NCI-H524 (cell line): ENCODE measurements at places on chromosomes 13 and 19.

DNA sequence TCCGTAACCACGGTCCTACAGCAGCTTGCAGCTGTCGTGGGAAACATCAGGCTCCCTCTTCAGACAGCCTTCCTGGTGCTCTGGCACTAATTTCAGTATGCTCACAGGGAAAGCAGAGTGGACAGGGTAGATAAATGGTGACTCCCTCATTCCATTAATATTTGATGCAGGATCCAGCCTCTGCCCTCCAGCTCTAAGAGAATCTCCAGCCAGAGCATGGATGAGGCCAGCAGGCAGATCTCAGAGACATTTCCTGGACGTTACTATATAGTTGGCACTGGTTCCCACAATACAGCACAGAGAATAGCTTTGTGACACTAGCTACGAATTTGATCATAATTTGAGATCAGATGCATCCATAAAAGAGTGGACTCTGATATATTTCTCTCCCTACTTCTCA lies 341.4 kb downstream of the LIG4 start:
- no peak for DNase-seq

DNA sequence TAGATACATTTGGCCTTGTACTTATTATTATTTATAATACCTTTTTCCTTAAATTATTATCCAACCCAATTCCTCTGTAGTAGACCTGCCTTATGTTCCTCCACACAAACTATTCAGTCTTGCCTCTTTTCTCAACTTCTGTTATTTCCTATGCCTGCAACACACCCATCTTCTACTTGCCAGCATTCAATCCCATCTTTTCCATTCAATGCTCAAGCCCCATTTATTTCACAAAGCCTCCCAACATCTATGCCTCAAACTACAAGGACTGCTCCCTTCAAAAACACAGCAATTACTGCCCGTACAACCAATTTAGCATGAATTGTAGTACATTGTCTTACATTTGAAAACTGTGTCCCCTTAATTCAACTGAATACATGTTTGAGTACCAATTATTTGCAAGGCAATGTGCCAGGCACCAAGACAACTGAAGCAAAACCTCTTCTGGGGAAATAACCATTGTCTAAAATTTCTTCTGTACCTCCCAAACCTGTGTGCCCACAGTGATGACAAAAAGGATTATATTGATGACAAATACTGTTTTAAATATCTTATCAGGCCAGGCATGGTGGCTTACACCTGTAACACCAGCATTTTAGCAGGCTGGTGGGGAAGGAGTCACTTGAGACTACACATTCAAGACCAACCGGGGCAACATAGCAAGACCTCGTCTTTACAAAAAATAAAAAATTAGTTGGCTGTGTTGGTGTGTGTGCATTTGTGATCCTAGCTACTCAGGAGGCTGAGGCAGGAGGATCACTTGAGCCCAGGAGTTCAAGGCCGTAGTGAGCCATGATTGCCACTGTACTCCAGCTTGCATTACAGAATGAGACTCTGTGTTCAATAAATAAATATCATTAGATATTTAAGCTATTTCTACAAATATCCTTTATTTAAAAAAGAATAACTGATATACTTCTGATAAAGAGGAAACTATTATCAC lies 35.1 kb downstream of the ELF1 start:
- no peak for DNase-seq

DNA sequence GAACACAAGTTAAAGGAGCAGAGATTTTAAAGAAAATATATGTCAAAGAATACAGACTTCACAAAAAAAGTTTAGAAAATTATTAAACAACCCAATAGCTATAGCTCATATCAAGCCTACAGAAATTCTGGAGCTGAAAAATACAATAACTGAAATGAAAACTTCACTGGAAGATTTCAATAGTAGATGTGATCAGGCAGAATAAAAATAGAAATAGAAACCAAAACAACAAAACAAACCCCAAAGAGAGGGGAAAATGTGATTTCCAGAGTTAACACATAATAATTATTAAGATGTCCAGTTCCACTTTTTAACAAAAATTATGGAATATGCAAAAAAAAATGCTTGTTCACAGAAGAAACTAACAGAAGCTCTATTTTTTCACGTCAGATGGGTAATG lies 23.6 kb downstream of the LRRC63 start:
- no peak for DNase-seq

DNA sequence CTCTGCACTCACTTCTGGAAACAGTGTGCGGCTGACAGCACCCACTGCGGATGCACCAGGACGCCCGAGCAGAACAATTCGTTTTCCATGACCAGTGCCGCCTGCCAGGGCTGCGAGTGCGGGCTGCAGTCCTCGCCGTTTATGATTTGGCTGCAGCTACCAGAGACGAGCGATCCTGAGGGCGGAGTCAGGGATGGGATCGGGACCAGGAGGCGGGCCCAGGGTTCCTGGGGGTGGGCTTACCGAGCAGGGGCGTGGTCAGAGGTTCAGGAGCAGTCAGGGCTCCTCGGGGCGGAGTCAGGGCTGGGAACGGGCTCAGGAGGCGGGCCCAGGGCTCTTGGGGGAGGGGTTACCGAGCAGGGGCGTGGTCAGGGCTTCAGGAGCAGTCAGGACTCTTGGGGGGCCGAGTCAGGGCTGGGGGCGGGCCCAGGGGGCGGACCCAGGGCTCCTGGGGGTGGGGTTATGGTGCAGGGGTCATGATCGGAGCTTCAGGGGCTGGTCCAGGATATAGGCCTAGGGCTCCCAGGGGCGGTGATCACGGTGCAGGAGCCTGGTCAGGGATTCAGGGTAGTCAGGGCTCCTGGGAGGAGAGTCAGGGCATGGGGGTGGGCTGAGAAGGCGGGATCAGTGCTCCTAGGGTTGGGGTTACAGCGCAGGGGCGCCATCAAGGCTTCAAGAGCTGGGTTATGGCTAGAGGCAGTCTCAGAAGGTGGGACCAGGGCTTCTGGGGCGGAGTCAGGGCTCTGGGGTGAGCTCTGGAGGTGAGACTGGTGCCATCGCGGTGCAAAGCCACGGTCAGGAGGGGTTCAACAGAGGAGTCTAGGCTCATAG lies 1.7 kb downstream of the KLK4 start:
- DNase-seq: no peak

DNA sequence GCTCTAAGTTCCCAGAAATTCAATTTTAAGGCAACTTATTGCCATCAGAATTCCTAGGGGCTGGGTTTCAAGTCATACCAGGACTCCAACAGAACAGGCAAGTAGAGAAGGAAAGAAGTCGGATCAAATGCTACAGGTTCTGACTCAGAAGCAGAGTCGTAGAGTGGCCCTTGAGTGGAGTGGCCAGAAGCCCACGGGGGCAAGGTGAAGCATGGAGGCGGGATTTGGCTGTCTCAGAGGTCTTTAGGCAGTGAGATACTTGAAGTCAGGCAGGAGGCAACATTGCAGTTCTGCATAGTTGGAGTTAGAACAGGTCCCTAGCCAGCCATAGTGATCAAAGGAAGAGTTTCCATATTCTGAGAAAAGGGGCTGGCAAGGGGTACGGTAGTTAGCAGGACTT lies 111.6 kb downstream of the NHLRC3 start:
- DNase-seq: no peak

- DNase-seq: no peak
These were observed 41.8 kb downstream of the IRS2 start for GRCh38 chr13:109744512-109745051.

DNA sequence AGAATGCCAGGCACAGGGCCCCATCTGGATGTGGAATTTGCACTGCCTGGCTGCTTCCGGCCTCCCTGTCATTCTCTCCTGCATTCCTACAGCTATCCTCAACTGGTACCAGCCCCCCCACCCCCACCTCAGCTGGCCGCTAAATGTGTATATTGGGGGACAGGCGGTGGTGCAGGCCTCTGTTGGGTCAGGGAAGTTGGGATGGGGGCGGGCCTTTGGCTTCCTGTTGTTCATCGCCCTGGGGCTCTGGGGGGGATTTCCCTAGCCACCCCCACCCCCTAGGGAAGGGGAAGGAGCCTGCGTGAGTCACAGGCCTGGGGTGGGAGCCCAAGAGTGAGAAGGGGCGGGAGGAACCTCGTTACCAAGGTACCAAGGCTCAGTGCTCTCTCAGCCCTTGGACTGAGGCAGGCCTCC lies 10.6 kb downstream of the POU2F2 start:
- no peak for DNase-seq

GRCh38 chr19:16380943-16381755 lies 56.5 kb downstream of the KLF2 start:
- DNase-seq: no peak

DNA sequence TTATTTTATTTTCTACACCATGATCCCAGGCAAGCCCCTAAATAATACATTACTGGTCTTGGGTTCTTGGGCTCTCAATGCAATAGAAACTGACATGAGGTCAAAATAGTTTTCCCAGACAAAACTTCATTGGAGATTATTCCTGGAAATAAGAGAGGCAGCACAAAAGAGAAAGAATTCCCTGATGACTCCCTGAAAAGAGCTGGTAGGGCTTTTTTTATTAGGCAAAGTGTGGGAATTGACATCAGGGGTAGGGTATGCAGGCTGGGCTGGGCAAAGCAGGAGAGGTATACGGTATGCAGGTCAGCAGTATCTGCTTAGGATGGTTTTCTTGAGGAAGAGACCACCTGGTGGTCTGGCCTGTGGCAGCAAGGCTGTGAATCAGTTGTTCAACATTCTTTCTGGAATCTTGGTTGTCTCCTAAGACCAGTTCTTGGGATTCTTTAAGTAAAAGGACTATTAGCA lies 9.3 kb upstream of the IGFL3 start:
- DNase-seq: no peak

- no peak for DNase-seq
These were observed 10.3 kb upstream of the MEDAG start for GRCh38 chr13:30895773-30896172.

GRCh38 chr19:15790096-15790495 lies 2.6 kb downstream of the OR10H5 start:
- no peak for DNase-seq

GRCh38 chr13:30033681-30034457 lies 183.5 kb upstream of the UBL3 start:
- DNase-seq: no peak

GRCh38 chr19:16814526-16815100 lies 14.6 kb upstream of the SIN3B start:
- no peak for DNase-seq

GRCh38 chr19:49843265-49843664 lies 7.7 kb upstream of the PTOV1 start:
- no peak for DNase-seq

DNA sequence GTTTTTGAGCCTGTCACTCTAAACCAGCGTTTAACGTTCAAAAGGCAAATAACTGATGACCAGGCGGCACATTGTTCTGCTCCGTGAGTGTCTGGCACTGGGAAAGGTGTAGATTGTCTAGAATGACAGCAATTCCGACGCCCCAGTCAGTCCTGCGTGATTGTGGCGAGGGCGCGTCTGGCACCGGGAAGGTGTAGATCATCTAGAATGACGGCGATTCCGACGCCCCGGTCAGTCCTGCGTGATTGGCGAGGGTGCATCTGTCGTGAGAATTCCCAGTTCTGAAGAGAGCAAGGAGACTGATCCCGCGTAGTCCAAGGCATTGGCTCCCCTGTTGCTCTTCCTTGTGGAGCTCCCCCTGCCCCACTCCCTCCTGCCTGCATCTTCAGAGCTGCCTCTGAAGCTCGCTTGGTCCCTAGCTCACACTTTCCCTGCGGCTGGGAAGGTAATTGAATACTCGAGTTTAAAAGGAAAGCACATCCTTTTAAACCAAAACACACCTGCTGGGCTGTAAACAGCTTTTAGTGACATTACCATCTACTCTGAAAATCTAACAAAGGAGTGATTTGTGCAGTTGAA lies 26.1 kb upstream of the NDUFS7 start:
- DNase-seq: no peak

GRCh38 chr13:74136084-74136658 lies 2.0 kb upstream of the KLF12 start:
- DNase-seq: peak; percentile 65

DNA sequence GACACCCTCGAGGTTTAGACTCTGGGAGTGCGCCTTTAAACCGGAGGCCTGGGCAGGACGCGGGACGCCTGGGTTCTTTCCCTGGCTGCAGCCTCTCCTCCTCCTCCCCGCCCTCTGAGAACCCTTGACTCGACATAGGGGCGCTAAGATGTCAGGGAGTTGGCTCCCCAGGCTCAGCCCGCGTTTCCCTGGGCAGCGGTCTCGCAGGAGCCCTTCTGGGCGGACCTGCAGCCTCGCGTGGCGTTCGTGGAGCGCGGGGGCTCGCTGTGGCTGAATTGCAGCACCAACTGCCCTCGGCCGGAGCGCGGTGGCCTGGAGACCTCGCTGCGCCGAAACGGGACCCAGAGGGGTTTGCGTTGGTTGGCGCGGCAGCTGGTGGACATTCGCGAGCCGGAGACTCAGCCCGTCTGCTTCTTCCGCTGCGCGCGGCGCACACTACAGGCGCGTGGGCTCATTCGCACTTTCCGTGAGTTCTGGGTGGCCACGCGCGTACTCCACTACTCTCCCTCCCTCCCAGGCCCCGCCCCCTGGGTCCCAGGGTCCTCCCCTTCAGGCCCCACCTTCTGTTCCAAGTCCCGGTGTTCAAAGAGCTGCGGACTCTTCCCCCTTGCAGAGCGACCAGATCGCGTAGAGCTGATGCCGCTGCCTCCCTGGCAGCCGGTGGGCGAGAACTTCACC lies 1.3 kb downstream of the ICAM5 start:
- DNase-seq: peak; percentile 26

DNA sequence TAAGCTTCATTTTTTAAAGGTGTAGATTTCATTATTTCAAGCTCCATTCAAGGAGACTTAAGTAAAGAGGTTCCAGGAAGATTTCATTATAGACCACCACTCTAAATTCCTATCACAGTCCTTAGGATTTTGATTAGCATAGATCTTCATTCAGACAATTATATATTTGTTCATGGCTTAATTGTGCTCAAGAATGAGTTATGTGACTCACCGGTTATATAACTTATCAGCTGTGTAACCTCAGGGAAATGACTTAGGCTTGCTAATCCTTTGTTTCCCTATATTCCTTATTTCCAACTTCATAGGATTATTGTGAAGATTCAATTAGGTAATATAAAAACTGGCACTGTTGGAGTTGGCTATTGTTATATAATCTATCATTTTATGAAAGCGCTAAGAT lies 632.8 kb upstream of the SPRY2 start:
- no peak for DNase-seq
